Smooth muscle cell of bladder (primary cell): ENCODE measurements at places on chromosomes 7 and 10. TPM values are rescaled to one million over a fixed set of nuclear protein-coding genes. Genes with fewer than 3 reads are reported as not detected.

NPC1L1 gene
- 0.09 and 0.14 TPM in 2 replicates for total RNA-seq

ZRANB1 gene
- 23.3 and 26.1 TPM in 2 replicates for total RNA-seq

GPER1 gene
- 1.00 and 1.5 TPM in 2 replicates for total RNA-seq

MAGI2 gene
- 8.2 and 8.5 TPM in 2 replicates for total RNA-seq

CCDC172 gene
- not detected in 2 replicates for total RNA-seq

NPY4R2 gene
- 0.28 TPM in 2 replicates for total RNA-seq

GPR37 gene
- total RNA-seq: 3.3 and 3.8 TPM in 2 replicates

GET4 gene
- 16.1 and 19.7 TPM in 2 replicates for total RNA-seq

DGKB gene
- 0.14 and 1.2 TPM in 2 replicates for total RNA-seq

OPN1SW gene
- total RNA-seq: not detected in 2 replicates

MRM2 gene
- total RNA-seq: 12.9 and 17.2 TPM in 2 replicates

FKBP6 gene
- total RNA-seq: under 0.01 TPM in 1 of 2 replicates, not detected in the other

CARD11 gene
- 0.43 and 0.55 TPM in 2 replicates for total RNA-seq

NEBL gene
- under 0.01 and 0.09 TPM in 2 replicates for total RNA-seq

DLD gene
- total RNA-seq: 40.1 and 46.2 TPM in 2 replicates

ATOH7 gene
- total RNA-seq: 0.09 TPM in 1 of 2 replicates, not detected in the other

ANXA8L1 gene
- 0.43 TPM in 1 of 2 replicates, not detected in the other for total RNA-seq

SP8 gene
- total RNA-seq: not detected in 2 replicates

LRRC18 gene
- total RNA-seq: not detected in 2 replicates

SFMBT2 gene
- 5.1 and 5.5 TPM in 2 replicates for total RNA-seq

TYW1B gene
- total RNA-seq: 1.3 and 5.1 TPM in 2 replicates

CPN1 gene
- not detected in 2 replicates for total RNA-seq

NSUN6 gene
- total RNA-seq: 7.5 and 9.5 TPM in 2 replicates

HSPA12A gene
- 11.7 and 12.1 TPM in 2 replicates for total RNA-seq

PRF1 gene
- under 0.01 TPM in 1 of 2 replicates, not detected in the other for total RNA-seq

HABP2 gene
- not detected in 2 replicates for total RNA-seq

ADAMTS14 gene
- total RNA-seq: 5.5 and 10.6 TPM in 2 replicates

VPS50 gene
- 28.3 and 33.4 TPM in 2 replicates for total RNA-seq

PHF14 gene
- 27.8 and 29.6 TPM in 2 replicates for total RNA-seq

GLI3 gene
- 4.1 and 5.1 TPM in 2 replicates for total RNA-seq

HGF gene
- 340 and 462 TPM in 2 replicates for total RNA-seq

MPLKIP gene
- 13.8 and 21.0 TPM in 2 replicates for total RNA-seq

JCAD gene
- 24.7 and 30.9 TPM in 2 replicates for total RNA-seq

LRRD1 gene
- 0.14 TPM in 1 of 2 replicates, not detected in the other for total RNA-seq

MEOX2 gene
- total RNA-seq: 0.14 and 0.37 TPM in 2 replicates

C7orf57 gene
- total RNA-seq: not detected in 2 replicates

SNX10 gene
- 0.37 and 0.85 TPM in 2 replicates for total RNA-seq

PTPRN2 gene
- total RNA-seq: 0.71 and 0.74 TPM in 2 replicates

SKIDA1 gene
- 0.28 TPM in 2 replicates for total RNA-seq

PSMC2 gene
- total RNA-seq: 205 and 236 TPM in 2 replicates

UNCX gene
- not detected in 2 replicates for total RNA-seq
